ENCODE measurements at places on chromosomes 1 and 21.

DNA sequence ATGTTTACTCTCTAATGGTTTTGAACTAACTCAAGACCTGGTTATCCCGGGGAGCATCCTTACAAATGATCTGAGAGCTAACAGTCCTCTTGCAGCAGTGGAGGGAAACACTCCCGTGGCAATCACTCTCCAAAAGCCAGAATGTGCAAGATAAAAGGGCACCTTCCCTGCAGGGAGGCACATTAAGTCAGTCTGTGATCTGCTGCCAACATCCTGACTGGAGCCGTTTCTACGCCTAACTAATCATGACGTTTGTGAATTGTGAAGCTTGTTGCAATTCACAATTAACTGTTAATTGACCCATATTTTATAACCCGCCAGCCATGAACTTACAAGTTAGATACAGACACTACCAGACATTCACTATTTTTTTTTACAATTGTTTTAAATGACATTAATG lies 52.1 kb upstream of the LGALS8 start:
- no peak for DNase-seq

DNA sequence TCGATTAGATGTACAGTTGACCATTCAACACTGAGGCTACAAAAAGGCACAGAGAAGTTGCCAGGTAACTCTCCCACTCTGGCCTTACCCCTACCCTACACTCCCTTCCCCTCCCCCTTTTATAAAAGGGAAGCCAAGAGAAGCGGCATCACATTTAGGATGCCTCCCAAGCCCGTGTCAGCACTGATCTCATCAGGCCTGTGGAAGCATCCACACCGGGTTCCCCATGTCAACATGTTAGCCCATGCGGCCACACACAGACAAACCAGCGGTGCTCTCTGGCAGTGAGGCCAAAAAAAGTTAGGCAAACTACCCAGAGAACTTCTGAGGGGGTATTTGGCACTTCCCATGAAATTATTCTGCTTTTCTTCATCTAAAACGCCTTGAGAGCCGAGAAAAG lies 29.9 kb downstream of the BCAR3 start:
- DNase-seq = no peak

GRCh38 chr1:58572690-58573089 lies 4.4 kb downstream of the TACSTD2 start:
- DNase-seq = no peak

- no peak for DNase-seq
Measured at GRCh38 chr1:1196431-1197187, 9.8 kb downstream of the TNFRSF18 start.

DNA sequence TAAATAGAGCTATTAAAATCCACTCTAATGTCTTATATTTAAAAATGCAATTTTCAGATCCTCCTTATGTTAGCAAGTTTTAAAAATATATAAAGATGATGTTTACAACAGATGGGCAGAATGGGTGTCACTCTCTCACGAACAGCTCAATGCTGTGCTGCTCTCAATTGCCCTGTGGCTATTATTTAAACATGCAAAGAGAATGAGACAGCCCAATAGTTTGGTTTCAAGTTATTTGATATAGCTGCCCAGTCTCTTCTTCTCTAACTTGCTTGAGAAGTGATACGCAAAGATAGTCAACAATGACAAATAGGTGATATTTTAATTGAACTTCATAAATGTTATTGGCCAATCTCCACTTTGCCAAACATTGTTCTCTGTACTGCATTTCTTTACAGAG lies 199.3 kb upstream of the GREM2 start:
- no peak for DNase-seq

GRCh38 chr21:21851205-21851604 lies 853.0 kb downstream of the NCAM2 start:
- no peak for DNase-seq

DNA sequence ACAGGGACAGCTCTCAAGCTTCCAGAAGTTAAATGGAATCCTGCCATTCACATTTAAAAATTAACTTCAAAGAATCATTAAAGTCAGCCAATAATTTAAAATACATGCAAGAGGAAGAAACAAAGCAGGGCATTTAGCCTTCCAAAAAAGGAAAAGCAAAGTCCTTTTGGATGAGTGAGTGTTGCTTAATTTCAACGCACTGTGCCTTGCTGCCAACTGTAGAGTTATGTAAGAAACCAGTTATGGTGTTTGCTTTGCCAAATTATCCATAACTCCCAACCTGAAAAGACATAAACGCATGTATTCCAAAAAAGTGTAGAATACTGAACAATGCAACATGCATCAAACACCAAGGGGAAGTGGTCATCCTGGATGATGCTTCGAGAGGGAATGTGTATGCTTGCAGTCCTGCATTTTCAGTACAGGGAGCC lies 16.1 kb upstream of the KCNE1 start:
- DNase-seq = no peak

DNA sequence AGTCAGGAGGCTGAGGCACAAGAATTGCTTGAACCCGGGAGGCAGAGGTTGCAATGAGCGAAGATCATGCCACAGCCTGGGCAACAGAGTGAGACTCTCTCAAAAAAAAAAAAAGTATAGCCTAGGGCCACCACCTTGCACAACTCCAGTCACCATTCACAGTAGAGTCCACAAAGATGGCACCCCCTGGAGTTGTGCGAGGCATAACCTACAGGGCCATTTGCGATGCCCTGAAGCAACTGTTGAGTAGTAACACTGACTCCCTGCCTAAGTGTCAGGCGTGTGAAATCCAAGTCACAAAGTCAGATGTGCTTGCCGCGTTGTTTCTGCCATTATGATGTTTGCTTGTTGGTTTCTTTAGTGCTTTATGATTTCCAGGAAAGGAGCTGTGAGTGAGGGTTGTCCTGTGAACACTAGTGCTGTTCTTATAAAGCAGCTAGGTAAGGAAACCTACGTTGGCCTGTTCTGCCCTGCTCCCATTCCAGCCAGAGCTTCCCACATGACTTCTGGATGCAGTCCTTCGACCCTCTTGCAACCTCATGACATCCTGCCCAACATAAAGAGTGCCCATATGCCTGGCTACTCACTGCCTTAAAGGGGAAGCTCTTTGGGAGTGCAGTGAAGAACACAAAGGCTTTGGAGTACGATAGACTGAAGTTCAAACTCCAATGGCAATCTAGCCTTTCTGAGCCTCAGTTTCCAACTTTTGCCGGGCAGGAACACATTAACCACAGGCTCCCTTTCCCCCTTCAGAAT lies 29.8 kb downstream of the FHAD1 start:
- DNase-seq = no peak

DNA sequence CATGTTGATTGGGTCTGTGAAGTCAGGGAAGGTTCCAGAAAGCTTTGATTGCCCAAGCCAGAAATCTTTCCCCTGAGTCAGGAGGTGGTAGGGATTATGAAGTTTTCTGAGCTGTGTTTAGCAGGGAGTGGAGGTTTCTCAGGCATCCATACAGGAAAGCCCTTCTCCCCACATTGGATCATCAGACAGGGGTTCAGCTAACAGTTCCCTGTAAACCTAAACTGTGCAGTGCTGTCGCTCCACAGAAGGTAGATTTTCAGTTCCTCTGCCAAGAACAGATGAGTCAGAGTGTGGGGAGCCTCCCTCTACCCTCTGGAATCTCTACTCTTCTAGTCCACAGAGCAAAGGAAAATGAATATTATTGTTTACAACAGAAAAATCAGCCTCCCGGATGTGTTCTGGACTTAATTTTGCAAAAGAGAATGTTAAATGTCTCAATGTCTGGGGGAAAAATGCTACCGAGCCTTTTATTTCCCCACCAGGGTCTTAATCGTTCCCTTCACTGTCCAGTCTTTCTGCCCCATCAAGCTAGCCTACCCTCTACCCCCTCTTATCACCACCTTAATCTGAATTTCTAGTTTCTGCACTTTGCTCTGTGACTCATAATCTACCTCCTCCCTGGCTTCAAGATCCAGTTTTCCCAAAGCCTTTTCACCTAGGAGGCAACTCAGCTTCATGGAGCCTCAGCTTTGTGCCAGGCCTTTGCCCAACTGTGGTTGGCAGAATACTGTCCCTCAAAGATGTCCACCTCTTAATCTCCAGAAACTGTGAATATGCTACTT lies 355.6 kb downstream of the PRDM2 start:
- no peak for DNase-seq

DNA sequence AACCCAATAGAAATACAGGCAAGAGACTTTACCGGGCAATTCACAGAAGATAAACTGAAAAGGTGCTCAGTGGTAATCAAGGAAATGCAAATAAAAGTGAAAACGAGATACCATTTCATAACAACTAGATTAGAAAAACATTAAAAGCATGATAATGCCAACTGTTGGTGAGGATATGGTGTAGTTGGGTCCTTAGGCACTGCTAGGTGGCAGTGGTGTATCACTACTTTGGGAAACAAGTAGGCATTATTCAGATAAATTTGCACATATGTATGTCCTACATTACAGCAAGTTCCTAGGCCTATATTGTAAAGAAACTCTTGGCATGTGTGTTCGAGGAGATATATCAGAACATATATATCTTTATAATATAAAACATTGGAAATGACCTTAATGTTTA lies 31.0 kb downstream of the AZIN2 start:
- DNase-seq = no peak
